Stimulated activated CD8-positive, alpha-beta memory T cell treated with anti-CD3 and anti-CD28 coated beads, Interleukin-4, amount 100 ng/mL, for 4 hours (primary cell): ENCODE measurements at places on chromosomes 13 and 19.
A peak's percentile ranks its signal among the peaks of the same experiment; 100 is the strongest.

- DNase-seq, result no peak
These were observed 158.7 kb downstream of the SLC7A1 start for GRCh38 chr13:29436721-29437280.

- no peak for DNase-seq
These were observed 369.7 kb downstream of the COG6 start for GRCh38 chr13:40024967-40025714.

DNA sequence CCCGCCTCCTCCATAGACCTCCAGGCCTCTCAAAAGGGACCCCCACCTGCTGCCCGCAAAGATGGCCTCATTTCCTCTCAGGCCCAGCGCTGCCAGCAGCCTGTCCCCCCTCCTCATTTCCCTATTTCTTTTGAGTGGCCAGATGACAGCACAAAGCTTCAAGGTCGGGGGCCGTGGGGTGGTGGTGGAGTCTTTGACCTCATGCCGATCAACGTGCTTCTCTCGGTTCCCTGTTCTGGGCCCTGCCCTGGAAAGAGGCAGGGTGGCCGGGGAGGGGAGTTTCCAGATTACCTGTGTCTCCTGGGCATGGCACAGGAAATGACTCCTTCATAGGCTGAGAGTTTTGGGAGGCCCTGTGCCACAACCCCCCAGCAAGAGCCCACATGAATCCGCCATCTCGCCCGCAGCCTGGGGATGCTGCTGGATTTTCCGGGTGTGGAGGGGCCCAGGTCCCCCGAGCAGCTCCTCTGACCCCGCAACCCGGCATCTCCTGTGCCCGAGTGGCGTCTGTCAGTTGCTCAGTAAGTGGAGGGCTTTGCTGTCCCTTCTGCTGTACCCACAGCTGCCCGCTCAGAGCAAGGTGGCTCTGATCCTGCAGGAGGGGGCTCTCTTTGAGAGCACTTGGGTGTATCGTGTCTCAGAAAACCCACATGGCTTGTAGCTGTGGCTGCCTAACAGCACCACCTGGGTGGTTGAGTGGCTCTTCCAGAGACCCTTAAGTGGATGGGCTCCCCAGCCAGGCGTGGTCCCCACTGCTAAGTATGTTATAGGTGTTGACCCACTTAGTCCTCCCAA is 139.4 kb downstream of the SIPA1L3 start:
- no peak for DNase-seq

DNA sequence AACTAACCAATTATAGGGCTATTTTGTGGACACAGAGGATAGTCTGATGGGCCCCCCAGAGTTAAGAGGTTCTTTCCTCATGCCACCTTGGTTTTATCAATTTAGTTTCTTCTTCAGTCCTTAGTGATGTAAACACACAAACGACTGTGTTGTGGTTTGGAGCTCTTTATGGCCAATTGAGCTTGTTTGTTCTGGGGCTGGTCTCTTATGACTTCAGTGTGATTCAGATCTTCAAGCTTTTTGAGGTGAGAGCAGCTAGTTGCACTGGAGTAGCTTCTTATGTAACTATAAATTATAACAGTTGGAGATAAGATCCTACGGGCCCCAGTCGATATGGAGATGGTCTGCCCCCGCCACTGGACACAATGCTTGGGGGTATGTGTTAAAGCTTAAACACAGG is 22.0 kb upstream of the GJB6 start:
- DNase-seq, result no peak

DNA sequence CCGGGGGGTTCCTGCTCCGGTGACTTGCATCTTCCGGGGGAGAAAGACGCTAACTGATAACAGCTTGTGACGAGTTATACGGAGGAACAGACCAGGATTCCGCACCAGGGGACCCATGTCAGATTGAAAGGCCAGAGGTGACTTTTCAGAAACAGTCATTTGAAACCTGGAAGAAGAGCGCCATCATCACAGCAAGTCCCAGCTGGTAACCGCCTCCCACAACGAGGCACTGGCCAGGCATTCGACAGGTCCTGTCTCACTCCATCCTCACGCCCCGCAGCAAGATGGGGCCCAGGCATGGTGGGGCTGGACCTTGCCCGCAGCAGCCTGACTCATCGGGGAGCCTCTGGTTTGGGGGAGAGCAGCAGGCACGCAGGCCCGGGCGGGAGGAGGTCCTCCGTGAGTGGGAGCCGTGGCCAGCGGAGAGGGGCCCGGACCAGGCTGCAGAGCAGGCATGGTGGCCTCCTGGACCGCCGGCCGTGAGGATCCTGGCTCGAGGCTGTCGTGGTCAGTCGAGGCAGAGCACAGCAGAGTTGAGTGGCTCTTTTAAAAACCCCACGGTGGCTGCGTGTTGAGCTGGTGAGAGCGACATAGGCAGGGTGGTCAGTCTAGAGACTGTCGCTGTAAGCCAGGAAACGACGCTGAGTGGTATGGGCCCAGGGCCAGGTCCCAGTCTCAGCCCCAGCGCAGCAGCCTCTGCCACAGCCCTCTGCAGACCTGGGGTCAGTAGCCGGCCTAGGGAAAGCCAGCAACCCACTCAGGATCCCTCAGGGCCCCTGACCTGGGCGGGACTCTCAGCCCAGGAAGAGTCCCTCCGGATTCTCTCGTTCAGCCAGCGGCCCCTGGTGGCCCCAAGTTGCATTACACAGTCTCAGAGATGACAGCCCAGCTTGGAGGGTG is 94.9 kb upstream of the MCF2L start:
- peak; percentile 35 for DNase-seq

- DNase-seq, result no peak
These were observed 107.0 kb upstream of the GPR12 start for GRCh38 chr13:26867451-26868091.

DNA sequence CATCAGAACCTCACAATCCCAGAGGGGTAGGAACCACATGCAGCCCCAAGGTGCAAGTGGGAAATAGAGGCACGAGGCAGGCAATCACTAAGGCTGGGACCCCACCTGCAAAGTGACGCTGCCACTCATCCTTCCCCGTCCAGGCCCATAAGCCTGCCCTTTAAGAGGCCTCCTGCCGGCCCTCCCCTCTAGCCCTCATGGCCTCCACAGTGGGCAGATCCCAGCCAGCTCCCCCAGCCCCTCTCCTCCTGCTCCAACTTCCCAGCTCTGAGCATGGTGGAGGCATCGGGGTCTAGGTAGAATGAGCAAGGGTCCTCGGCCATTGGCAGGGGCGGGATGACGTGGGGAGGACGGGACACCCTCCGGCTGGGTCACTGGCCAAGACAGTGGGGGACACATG is 2.7 kb downstream of the ZSCAN18 start:
- DNase-seq, result no peak

- DNase-seq, result no peak
These were observed 452.6 kb downstream of the ZNF536 start for GRCh38 chr19:30824809-30825208.

DNA sequence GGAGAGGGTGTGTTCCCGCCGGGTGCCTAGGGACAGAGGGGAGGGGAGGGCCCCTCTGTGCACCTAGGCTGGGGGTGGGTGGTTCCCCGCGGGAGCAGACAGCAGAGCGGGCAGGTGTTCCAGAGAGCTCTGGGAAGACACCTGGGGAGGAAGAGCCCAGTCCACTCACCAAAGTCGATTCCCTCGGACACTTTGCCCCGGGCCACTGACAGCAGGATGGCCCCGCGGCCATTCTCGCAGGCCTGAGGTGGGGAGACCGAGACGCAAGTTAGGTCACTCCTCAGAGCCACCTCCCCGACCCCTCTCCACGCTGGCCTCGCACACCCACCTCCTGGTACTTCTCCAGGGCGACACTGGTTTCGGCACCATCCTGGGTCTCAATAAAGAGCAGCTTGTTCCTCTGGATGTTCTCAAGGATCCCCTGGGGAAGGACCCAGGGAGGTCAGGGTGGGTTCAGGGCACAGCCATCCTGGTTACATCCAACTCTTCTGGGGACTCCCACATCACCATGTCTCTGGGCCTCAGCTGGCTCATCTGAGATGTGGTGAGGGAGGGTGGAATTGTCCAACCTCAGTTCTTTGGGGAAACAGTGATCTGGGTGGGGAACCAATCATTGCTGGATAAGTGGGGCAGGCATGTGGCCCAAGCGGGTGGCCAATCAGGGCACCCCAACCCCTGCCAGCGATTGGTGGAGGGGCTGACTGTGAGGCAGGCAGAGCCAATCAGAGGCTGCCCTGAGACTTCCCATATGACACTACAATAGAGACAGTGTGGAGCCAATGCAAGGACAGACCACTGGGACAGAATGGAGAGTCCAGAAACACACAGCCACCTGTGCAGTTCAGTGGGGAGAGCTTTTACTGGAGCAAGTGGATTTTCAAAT is 12.6 kb downstream of the KLC3 start:
- DNase-seq, result no peak

DNA sequence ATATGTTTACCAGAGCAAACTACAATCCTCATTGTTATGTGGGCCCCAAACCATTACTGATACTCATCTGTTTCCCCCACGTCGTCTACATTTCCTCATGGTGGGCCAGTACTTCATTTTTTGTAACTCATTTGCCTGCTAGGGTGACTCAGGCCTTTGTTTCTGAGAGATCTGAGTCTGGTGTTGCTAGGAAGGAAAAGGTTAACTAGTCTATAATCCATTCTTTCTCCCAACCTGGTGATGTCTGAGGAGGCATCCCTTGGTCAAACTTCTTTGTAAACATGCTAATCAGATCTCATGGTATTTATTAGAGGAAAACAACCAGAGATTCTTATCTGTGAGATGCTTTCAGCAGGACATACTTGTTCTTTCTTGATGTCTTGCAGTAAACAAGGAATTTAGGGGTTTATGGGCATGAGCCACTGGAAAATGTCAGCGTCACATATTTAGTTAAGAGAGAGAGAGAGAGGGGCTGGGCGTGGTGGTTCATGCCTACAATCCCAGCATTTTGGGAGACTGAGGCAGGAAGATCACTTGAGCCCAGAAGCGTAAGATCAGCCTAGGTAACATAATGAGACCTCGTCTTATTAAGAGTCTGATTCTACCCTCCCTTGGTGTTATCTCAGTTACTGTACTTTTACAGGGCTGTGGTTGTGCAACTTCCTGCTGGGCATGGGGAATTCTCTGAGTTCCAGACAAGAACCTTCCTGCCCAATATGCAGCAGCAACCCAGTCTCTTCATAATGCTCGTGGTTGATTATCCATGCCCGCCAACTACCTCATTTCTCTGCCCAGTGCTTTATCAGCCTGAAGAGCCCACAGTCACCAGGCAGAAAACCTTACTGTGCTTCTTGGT is 9.7 kb upstream of the DPRX start:
- DNase-seq, result no peak

DNA sequence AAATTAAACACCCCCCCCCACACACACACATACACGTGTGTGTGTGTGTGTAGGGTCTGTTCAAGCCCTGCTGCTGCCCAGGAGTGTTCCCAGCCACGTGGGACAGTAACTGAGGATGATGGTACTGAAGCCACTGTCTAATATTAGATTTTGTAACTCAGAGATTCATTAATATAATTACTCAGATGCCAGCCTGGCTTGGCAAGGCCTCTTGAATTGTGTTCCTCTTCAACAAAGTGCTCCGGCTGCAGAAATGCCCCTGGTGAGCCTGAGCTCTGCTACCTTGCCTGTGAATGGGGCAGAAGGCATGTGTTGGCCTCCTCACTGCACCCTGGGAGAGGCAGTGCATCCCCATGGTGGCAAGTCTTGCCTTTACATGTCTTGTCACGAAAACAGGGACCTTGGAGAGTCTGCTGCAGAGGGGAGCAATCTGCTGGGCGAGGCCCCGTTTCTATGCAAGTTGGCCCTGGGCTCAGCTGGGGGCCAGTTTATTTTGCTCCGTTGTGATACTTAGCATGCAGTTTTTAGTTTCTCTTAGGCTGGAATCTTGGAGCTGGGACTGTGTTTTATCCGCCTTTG is 44.0 kb downstream of the NFIX start:
- no peak for DNase-seq

DNA sequence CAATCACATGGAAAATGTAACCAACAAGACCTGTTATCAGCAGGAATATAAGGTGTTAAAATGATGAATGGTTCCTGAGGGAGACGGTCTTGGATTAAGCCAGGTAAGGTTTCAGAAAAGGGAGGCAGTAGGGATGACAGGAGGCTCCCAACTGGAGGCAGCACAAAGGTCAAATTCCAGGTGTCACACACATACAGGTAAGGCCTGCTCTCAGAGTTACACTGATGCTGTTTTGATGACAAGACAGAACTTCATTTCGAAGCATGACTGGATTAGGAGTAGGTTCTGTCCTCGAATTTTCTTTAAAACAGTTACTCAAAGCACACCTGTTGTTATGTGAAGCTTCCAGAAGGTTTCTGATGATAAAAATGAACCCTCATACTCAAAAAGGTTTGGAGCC is 7.4 kb downstream of the MED26 start:
- no peak for DNase-seq

DNA sequence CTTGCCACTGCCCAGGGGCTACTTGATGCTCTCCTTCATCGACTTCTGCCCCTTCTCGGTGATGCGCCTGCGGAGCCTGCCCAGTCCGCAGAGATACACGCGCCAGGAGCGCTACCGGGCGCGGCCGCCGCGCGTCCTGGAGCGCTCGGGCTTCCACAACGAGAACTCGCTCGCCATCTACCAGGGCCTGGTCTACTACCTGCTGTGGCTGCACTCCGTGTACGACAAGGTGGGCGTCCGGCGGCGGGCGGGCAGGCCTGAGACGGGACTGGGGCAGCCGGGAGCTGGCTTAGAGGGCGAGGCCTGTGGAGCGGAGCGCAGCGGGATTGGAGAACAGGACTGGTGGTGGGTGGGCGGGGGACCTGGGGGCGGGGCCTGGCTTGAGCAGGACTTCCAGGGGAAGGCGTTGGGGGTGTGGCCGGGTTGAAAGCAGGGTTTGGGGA is 12.7 kb upstream of the PSMD8 start:
- DNase-seq, result no peak

DNA sequence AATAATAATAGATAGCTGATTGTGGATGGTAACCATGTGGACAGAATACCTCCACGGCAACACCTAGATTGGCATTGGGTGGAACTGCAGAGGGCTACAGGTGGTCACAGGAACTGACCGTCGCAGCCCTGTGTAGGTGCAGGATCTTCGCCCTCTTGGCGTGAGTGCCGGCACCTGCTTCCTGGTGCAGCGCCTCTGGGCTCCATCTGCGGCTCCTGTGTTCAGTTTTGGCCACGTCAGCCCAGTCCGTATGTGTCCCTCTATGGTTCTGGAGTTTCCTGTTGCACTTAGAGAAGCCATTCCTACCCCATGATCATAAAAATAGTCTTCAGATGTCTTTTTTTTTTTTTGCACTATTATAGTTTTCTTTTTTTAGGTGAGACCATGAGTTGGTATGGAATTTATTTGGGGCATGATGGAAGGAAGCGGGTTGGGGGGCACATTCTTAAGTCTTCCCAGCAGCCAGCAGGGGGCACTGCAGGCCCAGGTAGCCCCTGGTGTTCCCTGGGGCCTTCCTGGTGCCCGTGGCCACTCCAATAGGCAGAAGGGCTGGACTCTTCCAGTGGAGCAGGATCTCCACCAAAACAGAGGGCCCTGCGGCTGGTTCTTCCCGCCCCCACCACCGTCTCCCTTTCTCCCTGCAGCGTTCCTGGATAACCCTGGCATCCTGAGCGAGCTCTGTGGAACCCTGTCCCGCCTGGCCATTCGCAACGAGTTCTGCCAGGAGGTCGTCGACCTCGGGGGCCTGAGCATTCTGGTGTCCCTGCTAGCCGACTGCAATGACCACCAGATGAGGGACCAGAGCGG is 10.1 kb upstream of the SLC25A42 start:
- peak; percentile 12 for DNase-seq

- DNase-seq, result no peak
These were observed 13.4 kb downstream of the THOP1 start for GRCh38 chr19:2798733-2799132.

- DNase-seq, result no peak
These were observed 5.4 kb downstream of the TM9SF2 start for GRCh38 chr13:99506634-99507033.
